ENCODE measurements at places on chromosomes 1 and 21.

DNA sequence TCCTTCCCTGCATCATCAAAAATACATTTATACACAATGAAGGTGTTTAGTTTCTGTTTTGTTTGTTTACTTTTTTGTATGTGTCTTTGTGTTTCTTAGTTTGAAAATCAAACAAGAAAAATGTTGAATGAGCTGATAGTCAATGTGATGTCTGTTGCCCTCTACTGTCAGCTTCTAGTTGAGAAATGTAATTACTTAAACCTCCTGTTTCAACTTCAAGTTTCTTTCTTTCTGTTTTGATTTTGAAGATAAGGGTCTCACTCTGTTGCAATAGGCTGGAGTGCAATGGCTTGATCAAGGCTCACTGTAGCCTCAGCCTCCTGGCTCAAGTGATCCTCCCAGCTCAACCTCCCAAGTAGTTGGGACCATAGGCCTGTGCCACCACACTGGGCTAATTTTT, 37.5 kb downstream of the SPTA1 start:
- DNase-seq = no peak

DNA sequence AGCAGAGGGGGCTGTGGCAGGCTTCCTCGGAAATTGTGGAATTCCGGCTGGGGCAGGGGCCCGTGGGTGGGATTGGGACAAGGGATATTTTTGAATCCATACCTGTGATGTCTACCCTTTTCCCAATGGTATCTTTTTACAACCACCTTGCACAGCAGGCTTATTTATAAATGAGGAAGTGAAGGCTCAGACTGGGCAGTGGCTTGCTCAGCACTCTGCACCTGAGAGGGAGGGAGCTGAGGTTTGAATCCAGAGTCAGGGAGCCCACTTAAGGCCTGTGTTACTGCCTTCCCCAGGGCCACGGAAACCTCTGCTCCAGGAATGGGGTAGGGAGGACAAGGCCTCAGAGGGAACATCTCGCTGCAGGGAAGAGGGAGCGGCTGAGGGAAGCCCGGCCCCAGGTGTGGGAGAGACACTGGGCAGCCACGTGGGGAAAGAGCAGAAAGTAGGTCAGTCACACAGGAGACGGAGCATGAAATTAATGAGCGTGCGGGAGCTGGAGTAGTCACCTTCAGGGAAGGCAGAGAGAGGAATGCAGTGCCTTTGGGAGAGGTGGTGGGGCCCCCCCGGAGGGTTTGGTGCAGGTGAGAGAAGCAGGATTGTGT, 35.4 kb upstream of the SCMH1 start:
- no peak for DNase-seq

DNA sequence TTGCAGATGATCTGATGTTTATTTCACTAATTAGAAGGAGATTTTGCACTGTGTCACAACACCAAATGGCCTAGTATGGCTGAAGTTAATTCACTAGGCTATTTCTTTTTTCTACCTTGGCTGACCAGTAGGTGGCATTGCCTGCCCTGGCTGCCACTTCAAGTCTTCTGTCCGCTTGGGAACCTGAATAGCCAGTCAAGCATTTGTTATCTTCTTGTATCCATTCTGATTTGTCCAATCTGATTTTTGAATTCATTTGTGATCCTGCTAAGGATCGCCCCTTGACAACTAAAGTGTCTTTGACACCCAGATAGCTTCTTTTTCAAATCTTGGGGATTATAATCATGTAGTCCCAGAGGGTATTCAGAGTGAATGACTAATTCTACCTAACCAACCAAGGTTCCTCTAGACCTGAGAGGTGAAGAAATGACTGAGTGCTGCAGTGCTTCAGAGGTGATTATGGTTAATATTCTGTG, 99.4 kb downstream of the GIPC2 start:
- peak; percentile 19 for DNase-seq

DNA sequence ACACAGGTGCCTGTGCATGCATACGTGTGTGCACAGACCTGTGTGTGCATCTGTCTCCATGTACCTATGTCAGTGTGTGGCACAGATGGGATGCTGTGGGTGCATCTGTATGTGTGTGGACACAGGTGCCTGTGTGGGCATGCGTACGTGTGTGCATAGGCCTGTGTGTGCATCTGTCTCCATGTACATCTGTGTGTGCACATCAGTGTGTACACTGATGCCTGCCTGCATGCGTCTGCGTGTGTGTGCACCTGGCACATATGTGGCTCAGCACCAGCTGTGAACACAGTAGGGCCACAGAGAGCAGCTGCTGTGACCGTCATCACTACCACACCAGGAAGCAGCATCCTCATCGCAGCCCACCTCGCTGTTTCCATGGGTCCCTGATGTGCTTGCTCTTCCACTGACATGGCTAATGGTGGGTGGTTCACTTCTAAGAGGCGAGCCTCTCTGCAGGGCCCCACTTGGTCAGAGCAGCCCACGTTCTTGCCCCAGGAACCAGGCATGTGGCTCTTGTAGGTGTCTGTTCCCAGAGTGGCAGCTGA, 9.6 kb upstream of the SPATC1L start:
- no peak for DNase-seq

DNA sequence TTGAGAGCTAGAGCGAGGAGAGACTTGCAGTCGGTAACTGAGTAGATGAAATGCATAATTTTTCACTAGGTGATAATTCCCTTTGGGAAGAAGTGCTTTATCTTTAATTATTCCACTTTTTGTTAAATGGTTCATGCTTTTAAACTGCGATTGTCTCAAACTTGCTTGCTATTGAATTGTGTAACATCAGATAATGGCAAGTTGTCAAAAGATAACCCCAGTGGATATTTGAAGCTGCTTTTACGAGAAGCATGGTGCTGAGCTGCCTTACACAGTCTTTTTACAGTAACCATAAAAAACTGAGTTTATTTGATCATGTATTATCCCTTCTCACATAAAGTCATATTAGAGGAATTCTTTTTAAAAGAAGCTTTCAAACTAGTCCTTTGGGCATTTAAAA, 30.2 kb downstream of the TMEM50B start:
- DNase-seq = no peak

DNA sequence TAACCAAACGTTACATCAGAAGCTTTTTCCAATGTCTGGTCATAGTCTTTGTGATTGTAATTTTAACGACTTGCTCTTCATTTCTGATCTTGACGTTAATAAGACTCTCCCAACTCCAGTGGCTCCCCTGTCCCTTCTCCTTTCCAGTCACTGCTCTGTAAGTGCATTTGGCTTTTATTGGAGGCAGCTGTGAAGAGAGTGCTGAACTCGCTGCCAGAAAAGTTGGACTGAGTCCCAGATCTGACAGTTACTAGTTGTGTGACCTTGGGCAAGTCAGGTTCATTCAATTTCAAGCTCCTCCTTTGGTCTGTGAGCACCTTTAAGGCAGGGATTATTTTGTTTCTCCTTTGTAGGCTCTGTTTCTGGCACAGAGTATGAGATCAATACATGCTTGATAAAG, 109.6 kb upstream of the TSPAN2 start:
- DNase-seq = no peak

DNA sequence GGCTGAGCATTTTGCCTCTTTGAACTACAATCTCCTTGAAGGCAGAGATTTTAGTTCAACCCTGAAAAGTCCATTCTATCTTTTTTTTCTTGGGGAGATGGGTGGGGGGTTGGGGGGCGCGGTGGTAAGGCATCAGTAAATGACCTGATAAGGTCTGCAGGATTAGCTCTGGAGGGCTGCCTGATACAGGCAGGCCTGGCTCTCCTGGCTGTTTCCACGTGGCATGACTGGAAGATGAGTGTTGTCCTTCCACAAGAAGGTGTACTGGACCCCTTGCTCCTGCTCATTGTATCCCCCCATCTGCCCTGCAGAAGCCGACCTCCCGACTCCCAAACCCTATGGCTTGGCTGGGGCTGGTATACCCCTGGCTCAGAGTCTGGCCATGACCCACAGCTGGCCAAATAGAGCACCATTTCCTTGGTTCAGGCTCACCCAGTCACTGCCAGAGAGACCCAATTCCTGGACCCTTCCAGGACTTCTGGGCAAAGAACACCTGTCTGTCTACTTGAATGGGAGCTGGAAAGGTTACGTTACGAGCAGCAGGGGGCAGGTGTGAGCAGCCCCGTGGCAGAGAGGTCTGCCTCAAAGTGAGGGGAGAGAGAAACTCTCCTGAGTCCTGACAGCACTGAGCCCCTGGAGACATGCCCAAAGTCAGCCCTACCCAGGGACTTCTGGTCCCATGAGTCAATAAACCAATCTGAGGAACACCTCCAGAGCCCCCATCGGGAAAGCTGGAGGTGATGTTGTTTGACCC, 17.0 kb downstream of the DHRS3 start:
- DNase-seq = no peak

- no peak for DNase-seq
Observed at GRCh38 chr1:231512147-231512698, 16.2 kb upstream of the TSNAX start.
